Stimulated activated CD8-positive, alpha-beta memory T cell treated with anti-CD3 and anti-CD28 coated beads, Interleukin-15, amount 100 ng/mL, for 4 hours (primary cell): ENCODE measurements at places on chromosomes 6 and 20.

- DNase-seq, result no peak
Measured at GRCh38 chr6:151488226-151488625, 5.6 kb upstream of the CCDC170 start.

DNA sequence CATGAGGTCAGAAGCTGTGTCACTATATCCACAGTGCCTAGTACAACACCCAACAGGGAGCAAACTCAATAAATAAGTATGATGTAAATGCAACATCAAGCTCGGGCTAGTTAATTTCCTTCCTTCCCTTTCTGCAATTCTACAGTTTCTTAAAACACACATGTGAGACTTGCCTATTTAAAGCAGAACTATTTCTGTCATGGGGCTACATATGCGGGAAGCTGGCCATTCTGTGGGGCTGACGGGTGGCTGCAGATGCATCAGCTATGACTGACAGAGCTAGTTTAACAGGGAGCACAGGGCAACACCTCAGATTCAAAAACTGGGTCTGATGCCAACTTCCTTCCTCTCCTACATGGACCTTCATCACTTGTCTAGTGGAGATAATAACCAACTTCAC lies 118.1 kb upstream of the ENPP5 start:
- no peak for DNase-seq

GRCh38 chr6:20700375-20700774 lies 166.1 kb downstream of the CDKAL1 start:
- DNase-seq, result no peak

GRCh38 chr6:84739866-84740208 lies 24.6 kb downstream of the TBX18 start:
- no peak for DNase-seq

GRCh38 chr6:35007016-35007415 lies 118.0 kb downstream of the ANKS1A start:
- no peak for DNase-seq

- no peak for DNase-seq
Measured at GRCh38 chr6:16028966-16029365, 99.9 kb upstream of the MYLIP start.

GRCh38 chr6:11236076-11236750 lies 3.7 kb upstream of the NEDD9 start:
- DNase-seq, result peak; percentile 10

GRCh38 chr20:32539026-32539816 lies 45.9 kb downstream of the NOL4L start:
- no peak for DNase-seq

GRCh38 chr20:5718896-5719595 lies 31.2 kb upstream of the SHLD1 start:
- DNase-seq, result no peak

DNA sequence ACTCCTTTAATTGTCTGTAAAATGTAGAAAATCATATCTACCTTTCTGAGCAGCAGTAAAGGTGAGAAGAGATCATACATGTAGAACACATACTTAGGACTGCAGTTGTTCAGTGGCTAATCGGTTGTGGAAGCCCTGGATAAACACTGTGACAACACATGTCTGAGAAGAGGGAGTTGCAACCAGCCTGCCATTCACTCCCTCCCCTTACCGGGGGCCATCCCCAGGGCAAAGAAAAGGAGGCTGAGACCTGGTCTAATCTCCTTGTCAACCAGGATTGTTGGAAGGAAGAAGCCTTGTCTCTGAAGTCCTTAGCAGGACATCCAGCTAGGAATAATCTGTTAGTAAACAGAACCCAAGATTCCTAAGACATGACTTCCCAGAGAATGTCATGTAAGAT lies 462.5 kb upstream of the AGPAT4 start:
- DNase-seq, result no peak

DNA sequence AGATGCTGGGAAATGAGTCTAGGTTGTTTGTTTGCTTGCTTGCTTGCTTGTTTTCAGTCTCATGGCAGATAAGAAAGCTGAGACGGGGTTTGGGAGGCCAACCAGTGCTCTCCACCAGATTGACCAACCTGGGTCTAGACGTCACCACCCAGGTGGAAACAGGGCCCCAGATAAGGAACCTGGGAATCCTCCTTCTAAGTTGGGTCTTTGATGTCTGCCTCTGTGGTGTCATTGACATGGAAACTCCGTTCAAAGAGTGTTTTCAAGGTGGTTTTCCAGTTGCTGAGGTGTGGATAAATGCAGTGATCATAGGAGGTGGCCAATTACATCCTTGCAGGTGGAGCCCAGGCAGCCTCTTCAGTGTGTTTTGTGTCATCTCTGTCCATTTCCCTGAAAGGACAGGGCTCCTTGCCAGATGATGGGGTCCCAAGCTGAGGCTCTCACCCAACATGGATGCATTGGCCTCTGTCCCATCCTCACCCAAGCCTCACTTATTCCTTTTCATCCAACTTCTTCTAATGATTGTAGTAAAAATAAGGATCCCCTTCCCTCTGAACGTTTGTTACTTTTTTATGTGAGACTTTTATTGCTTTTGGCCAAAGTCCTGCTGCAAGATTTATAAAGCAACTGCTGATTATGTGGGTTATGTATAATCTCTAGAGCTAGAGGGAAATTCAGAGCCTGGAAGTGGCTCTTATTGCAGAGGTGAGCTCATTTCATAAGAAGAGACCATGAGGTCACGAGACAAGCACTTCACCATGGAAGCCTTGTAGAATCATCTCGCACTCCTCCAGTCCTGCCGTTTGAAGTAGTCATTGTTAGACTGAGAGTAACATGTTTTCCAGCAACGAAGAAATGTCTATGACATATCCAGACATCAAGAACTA lies 32.0 kb upstream of the SYNDIG1 start:
- DNase-seq, result no peak

GRCh38 chr20:58721951-58722778 lies 29.6 kb downstream of the NPEPL1 start:
- no peak for DNase-seq

DNA sequence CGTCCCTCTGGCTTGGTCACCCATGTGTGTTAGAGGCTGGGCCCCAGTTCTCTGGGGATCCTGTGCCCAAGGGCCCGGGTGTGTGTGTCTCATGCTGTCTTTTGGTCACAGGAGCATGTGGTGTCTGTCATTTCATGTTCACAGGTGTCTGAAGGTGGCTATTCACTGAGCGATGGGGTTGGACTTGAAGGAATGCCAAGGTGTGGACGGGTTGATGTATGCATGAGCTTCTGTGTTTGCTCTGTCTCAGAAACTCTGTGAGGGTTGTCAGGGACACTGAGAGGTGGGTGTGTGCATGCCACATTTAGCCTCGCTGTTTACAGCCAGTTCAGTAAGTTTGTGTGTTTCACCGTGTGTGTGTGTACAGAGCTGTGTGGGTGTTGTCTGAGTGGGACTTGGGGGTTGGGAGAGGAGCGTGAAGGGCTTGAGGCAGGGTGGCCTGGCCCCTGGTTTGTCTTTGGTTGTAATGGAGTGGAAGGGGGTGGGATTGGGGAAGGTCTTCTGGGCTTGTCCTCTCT lies 1.2 kb downstream of the DDR1 start:
- DNase-seq, result no peak

- no peak for DNase-seq
Measured at GRCh38 chr6:7414811-7415210, 25.2 kb downstream of the RIOK1 start.

DNA sequence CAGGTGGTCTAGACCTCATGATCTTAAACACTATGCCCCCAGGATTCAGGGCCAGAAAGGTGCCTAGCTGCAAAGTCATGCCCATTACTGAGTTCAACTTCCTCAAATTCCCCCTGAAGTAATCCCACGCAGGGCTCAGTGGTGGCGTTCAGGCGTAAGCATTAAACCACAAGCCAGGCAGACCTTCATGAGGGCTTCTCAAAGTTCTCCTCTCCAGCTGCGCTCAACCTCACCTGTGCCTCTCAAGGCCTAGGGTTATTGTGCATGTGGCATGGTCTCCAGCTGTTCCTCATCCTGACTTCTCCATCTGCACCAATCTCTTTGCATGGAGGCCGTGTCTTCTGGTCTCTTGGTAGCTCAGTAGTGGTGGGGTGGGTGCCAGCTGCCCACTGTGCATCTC lies 113.6 kb downstream of the TSHZ2 start:
- no peak for DNase-seq

GRCh38 chr6:130931683-130932082 lies 104.5 kb downstream of the SMLR1 start:
- DNase-seq, result no peak

DNA sequence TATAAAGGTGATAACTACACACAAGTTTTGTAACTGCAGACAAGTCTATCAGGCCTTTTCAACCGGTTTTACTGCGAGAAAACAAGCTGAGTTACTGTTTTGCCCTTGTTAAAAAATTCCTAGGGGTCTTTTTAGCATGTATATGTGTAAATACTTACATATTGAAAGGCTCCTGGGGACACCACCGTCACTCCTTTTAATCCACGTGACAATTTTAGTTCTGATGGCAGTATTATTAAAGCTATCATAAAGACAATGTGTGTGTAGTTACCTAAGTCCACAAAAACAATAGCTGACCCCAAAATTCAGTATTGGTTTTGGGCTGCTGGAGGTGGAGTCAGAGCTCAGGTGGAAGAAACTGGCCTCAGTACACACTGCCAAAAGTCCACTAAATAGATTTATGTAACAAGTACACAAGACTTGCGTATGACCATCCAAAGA lies 41.3 kb upstream of the HFE start:
- DNase-seq, result no peak
